ENCODE measurements at places on chromosomes 7 and 10. TPM values are rescaled to one million over a fixed set of nuclear protein-coding genes. Genes with fewer than 3 reads are reported as not detected.

Gene C10orf67
- not detected for polyA plus RNA-seq

Gene LIPJ
- polyA plus RNA-seq, result not detected

Gene GRM3
- 25.7 TPM for polyA plus RNA-seq

Gene RET
- 28.6 TPM for polyA plus RNA-seq

Gene CHST12
- polyA plus RNA-seq, result 1.3 TPM

Gene KLF14
- not detected for polyA plus RNA-seq

Gene COL26A1
- 1.7 TPM for polyA plus RNA-seq

Gene SDHAF3
- 69.2 TPM for polyA plus RNA-seq

Gene SEMA4G
- polyA plus RNA-seq, result 76.9 TPM

Gene CSGALNACT2
- polyA plus RNA-seq, result 9.5 TPM

Gene CNNM1
- 10.4 TPM for polyA plus RNA-seq

Gene PLPP4
- 1.2 TPM for polyA plus RNA-seq
